ENCODE measurements at places on chromosomes 1 and 21.

DNA sequence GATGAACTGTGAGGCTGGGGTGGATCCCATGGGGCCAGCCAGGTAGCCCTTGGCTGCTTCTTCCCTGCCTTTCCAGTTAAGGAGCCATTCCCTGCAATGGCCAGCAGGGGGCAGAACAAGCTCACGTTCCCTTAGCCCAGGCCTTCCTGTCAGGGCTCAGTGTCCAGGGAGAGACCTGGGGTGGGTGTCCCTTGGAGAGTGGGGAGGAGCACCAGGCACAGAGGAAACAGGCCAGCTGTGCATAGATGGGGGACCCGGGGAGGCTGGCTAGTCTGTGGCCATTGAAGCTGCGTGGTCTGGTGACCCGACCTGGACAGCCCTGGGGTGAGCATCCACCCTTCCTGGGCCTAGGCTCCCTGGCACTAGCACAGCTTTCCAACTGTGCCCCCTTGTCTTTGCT is 13.2 kb upstream of the EPS8L3 start:
- peak; percentile 73 for DNase-seq

GRCh38 chr1:109490029-109490933 is 3.6 kb upstream of the CYB561D1 start:
- DNase-seq: peak; percentile 76

DNA sequence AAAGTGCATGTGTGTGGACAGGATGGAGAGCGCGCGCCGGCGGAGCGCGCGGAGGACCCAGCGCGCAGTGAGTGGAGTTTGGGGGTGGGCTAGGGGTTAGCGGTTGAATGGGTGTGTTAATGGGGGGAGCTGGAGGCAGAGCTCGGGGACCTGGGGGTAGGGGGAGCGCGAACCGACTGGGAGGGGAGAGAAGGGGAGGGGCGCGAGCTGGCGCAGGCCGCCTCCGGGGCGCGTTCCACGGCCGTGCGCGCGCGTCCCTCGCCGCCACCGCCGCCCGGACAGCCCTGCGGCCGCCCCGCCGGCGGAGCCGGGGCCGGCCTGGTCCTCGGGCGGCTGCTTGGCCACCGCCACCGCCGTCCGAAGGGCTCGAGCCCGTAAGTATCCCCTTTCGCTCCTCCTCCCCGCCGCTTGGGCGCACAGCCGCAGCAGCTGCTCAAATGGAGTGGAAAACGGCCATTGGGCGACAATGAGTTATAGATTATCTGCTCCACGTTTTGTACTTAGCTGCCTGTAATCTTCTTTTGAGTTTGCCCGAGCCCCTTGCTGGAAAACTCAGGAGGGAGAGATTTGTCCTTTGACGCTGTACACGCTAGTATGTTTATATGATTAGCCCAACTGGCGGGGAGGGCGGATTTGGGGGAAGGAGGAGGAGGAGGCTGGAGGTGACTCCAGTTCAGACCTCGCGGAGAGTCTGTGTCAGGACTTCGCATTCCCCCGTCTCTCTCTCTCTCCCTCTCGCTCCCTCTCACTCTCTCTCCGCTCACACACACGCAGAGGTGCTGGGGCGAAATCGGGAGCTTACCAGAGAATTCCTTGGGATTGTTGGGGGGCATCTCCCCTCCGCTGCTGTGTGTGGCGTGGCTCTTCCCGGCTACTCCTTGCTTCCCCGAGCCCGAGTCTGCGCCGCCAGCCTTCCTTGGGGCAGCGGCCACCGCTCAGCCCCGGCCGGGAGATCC is at the start of gene ADGRL2:
ADGRL2 (plus strand) TSS at position 240 of the 956 bp plus-strand sequence. CDS start 36,051 bp downstream, outside the sequence.
- no peak for DNase-seq

GRCh38 chr21:32089766-32090165 is 189.1 kb downstream of the MIS18A start:
- DNase-seq: no peak

DNA sequence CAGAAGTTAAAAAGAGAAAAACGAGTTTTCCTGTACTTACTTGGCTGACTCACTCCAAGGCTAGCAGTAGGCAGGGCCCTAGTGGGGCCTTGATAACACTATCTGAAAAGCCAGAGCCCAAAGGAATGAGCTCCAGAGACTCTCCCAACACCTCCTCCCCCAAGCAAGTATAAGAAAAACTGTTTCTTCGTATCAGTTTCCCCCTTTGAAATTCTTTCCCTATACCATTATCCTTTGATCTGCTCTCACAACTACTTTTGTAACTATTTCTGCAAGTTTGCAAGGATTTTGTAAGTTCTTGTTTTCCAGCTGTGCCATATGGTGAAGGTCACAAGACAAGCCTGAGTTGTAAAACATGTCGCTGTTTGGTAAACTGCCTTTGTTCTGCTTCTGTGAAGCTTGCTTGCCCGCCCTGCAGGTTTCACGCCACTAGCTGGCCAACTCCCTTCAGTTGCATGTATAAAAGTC is 36.5 kb upstream of the KCNJ15 start:
- DNase-seq: no peak

Data from CD4-positive, alpha-beta T cell treated with Interleukin-4 for 4 hours (primary cell).